ENCODE measurements at places on chromosomes 1 and 21.

DNA sequence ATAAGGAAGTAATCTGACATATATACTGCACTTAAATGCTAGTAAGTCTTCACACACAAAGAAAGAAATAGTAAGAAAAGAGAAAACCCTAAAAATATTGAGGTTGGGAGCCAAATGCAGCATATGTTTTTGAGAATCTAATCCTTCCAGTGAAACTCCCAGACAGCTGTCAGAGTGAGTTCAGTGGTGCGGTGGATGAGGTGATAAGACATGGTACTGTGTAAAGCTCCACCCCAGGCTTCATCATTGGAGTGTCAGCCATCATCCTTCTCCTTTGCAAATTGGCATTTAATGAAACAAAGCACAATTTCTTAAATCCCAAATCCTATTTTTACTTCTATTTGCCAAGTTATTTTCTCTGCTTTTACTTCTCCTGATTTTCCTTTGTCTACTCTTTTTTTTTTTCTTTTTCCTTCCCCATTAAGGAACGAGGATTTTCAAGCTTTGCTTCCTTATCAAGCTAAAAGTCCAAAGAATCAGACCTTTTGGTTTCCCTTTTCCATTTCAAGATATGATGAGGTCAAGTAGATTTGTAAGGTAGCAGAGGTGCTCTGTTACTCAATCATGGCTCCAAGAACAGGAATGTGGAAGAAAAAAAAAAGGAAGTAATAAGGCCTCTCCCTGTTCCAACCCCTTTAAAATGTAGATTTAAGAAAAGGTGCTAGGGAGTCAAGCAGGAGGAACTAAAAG lies 343.3 kb downstream of the SETD4 start:
- no peak for DNase-seq

GRCh38 chr1:230076121-230076520 lies 9.1 kb downstream of the GALNT2 start:
- DNase-seq: no peak

GRCh38 chr1:103348136-103348535 lies 177.4 kb upstream of the RNPC3 start:
- DNase-seq: no peak

GRCh38 chr1:218967836-218968235 lies 205.8 kb upstream of the LYPLAL1 start:
- no peak for DNase-seq

- DNase-seq: no peak
Measured at GRCh38 chr1:51969038-51969705, 21.3 kb downstream of the RAB3B start.

- DNase-seq: no peak
Measured at GRCh38 chr1:168485048-168485447, 58.7 kb downstream of the XCL2 start.

GRCh38 chr21:43025636-43026180 lies 49.9 kb downstream of the CBS start:
- no peak for DNase-seq

GRCh38 chr21:39938086-39938625 lies 70.9 kb downstream of the PCP4 start:
- no peak for DNase-seq
